Lower leg skin (tissue), 4 donors: ENCODE measurements at places on chromosomes 5 and 9. TPM values are rescaled to one million over a fixed set of nuclear protein-coding genes. Genes with fewer than 3 reads are reported as not detected.

FAM200C gene
- 1.3 TPM for total RNA-seq

SLC45A2 gene
- 2.1 TPM for total RNA-seq

PCA3 gene
- not detected for total RNA-seq

KCNV2 gene
- total RNA-seq: not detected

MXD3 gene
- total RNA-seq: 7.9 TPM

HRCT1 gene
- 5.3 TPM for total RNA-seq

TTC16 gene
- total RNA-seq: not detected

PDGFRB gene
- 35.7 TPM for total RNA-seq

GPR151 gene
- not detected for total RNA-seq

ANKRD55 gene
- total RNA-seq: not detected

SLC34A3 gene
- total RNA-seq: not detected

INSL4 gene
- total RNA-seq: not detected

PCDHGA5 gene
- total RNA-seq: 0.51 TPM

CDKN2A gene
- 1.8 TPM for total RNA-seq

PTGES gene
- 27.5 TPM for total RNA-seq

SLC34A1 gene
- total RNA-seq: not detected

JAKMIP2 gene
- total RNA-seq: 0.23 TPM

TNFSF8 gene
- 2.5 TPM for total RNA-seq

GAPVD1 gene
- total RNA-seq: 55.8 TPM

SOX30 gene
- total RNA-seq: 0.10 TPM
